ENCODE measurements at places on chromosomes 1 and 21.
A peak's percentile ranks its signal among the peaks of the same experiment; 100 is the strongest.

DNA sequence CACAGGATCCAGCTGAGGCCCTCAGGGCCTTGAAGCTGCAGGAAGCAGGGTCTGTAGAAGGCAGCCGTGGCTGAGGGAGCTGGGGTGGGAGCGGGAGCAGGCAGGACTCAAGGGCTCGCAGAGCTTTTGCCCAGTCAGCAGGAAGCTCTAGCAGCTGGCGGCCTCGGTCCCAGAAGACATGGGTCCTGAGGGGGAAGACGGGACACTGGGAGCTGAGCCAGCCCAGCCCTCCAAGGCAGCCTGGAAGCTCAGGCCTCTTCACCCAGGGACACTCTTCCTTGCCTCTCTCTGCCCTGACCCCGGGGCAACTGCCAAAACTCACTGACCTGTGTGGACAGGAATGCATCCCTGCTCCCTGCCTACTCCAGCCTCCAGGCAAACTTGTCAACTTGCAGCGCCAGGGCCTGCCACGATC, 8.9 kb downstream of the ADGRB2 start:
- no peak for DNase-seq

DNA sequence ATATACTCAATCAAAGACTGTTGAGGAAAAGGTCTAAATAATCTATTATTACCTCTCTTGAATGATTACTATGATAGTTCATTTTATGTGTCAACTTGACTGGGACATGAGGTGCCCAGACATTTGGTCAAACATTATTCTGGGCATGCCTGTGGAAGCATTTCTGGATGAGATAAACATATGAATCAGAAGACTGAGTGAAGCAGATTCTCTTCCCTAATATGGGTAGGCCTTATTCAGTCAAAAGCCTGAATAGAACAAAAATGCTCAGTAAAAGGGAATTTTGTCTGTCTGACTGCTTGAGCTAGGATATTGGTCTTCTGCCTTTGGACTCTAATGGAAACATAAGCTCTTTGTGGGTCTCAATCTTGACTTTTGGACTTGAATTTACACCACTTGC, 73.3 kb upstream of the SOX13 start:
- no peak for DNase-seq

DNA sequence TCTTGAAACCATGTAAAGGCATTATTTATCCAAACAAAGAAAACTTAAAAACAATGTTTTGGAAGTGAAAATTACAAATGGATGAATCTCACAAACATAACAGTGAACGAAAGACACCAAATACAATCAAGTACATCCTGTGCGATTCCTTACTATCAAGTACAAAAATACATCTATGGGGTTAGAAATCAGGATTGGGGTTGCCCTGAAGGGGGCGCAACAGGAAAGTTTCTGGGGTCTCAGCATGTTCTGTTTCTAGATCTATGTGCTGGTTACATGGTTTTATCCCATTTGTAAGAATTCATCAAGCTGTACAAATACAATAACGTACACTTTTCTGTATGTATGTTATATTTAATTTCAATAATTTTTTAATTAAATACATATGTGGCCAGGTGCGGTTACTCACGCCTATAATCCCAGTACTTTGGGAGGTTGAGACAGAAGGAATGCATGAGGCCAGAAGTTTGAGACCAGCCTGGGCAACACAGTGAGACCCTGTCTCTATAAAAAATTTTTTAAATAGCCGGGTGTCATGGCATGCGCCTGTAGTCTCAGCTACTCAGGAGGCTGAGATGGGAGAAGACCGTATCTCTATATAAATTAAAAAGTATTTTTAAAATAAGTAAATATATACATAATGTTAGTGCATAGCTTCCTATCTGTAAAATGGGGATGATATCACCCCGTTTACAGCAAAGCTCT, 121.5 kb upstream of the SOD1 start:
- DNase-seq: no peak

- no peak for DNase-seq
Observed at GRCh38 chr1:201639391-201639790, 100.5 kb downstream of the NAV1 start.

DNA sequence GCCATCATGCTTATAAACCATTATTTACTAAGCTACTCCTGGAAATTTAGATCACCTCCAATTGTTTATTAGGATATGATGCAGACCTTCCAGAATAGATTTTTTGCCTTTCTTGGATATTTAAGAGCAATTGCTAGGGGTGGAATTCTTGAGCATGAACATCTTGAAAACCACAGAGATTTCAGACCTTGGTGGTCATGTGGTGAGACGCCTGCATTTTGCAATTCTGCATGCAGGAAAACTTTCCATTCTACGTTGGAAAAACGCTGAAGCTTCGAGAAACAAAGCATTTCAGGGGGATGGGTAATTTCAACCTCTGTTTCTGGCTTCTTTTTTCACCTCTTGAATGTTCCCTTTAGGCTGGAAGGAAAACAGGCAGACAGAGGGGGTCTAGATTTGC, 596.3 kb downstream of the KIF26B start:
- peak; percentile 89 for DNase-seq

- DNase-seq: no peak
Observed at GRCh38 chr1:33257772-33258712, 1.8 kb downstream of the ZNF362 start.

DNA sequence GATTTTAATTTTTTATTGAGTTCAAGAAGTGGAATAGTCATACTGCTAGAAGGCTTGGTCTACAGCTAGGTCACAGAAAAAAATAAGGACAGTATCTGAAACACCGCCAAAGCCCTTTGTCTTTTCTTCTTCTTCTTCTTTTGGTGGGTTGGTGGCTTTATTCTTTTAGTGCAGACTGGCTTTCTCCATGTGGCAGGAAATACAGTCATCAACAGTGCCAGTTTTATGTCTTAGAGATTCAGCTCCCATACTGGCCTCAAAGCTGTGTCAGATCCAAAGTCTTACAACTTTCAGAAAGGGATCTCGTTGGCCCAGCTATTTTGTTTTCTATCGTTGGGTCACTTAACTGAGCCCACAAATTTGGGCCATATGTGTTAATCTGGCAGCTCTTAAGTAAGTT, 58.2 kb downstream of the FNBP1L start:
- no peak for DNase-seq

DNA sequence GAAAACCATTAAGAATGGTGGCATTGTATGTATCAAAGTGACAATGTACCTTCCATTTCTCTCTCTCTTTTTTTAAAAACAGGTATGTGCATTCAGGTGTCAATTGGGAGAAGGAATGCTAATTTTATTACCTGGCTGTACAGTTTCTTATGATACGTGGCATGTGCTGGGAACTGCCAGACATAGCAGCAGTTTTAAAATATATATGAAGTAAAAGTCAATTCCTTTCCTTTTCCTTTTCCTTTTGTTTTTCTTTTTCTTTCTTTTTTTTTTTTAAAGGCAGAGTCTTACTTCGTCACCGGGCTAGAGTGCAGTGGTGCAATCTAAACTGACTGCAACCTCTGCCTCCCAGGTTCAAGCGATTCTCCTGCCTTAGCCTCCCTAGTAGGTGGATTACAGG, 37.0 kb downstream of the SPEN start:
- DNase-seq: no peak

Measured in fibroblast of skin of right biceps (primary cell).